ENCODE measurements at places on chromosomes 1 and 21.

DNA sequence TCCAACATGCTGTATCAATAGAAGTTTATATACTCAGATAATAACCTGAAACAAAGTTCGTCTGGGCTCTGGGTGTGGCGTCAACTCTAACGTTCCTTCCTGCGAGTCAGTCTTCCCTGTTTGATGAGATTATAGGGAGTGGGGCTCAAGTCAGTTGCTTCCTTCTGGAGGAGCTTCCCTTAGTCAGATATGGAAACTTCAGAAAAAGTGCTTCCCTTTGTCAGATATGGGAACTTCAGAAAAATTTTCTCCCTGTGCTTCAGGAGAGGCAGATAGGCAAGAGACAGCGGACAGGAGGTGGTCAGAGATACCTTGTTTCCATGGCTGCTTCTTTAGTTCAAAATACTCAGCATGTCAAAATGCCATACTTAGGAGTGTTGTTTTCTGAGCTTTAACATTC is 51.1 kb upstream of the PRDX6 start:
- no peak for DNase-seq

- no peak for DNase-seq
Observed at GRCh38 chr1:201260648-201261311, 22.5 kb upstream of the PKP1 start.

- DNase-seq = no peak
Observed at GRCh38 chr1:172566196-172566997, 33.4 kb downstream of the SUCO start.

DNA sequence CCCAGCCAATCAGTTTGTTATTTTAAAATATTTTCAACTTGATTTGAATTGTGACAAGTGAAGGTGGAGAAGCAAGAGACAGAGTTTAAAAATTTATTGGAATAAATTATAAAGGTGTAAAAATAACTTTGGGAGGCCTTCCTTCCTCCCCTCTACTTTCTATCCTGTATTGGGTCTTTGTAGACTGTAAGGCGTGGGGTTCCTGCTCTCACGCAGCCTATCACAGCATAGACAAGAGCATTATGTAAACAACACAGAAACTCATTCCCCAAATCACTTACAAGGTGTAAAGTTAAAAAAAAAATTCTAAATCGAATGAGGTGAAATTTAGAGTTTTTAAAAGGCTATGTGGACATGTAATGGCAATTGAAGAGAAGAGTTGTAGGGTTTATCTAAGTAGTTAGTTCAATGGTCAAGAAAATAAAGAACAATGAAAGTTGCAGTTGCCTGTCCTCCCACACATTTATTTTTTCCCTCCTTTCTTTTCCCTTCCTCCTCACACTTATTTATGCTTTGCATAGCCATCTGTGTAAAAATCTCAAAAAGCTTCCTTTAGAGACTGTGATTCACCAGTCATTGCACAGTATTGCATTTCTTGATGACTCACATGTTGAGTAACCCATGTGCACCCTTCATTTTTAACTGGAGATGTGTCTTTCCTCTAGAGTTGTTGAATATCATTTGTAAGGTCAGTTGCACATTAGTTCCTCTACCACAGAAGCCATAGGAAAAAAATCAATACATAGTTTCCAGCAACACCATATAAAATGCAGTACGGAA is 242.2 kb downstream of the PTPRC start:
- peak; percentile 89 for DNase-seq
